ENCODE measurements at places on chromosomes 5 and 9.

DNA sequence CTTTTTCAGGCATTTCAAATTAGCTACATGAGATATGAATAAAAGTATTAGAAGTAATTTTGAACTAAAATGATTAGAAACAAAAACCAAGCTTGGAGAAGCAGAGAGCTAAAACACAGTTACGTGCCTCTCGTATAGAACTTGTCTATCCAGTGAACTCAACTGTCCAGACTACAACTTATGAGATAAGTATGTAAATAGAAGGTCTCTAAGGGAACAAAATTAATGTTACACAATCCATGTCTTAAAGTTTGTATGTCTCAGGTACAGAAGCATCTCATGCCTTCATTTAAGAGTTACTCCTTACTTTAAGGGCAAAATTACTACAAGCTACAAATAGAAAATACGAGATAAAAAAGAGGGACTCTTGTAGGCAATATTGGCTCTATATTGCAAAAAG lies 316.8 kb downstream of the CETN3 start:
- DNase-seq: no peak

GRCh38 chr9:92257327-92257726 lies 36.2 kb downstream of the IARS1 start:
- no peak for DNase-seq

DNA sequence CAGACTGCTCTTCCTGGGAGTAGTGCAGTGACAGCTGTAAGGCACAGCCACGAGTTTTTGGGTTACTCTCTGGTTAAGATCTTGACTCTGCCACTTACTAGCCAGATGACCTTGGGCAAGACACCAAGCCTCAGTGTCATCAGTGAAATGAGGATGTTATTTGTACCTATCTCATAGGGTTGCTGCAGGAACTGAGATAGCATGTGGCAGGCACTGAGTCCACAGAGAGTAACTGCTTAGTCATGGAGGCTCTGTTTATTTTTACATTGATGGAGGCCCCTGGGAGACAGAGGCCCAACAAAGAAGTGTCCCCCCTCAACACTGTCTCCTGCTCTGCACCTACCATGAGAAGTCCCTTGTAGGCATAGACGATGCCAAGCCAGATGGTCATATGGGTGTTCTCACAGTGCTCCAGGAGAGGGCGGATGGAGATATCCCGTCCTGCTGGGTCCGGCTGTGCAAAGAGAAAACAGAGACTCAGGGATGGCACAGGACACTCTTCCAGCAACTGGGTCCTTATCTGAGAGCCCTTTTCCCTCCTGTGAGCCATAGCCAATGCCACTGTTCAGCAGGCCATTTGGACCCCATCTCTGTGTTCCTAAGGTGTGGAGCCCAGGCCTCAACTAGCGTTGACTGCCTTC lies 55.4 kb upstream of the TBC1D2 start:
- DNase-seq: no peak

GRCh38 chr9:137431416-137431931 lies 8.3 kb downstream of the NOXA1 start:
- no peak for DNase-seq

DNA sequence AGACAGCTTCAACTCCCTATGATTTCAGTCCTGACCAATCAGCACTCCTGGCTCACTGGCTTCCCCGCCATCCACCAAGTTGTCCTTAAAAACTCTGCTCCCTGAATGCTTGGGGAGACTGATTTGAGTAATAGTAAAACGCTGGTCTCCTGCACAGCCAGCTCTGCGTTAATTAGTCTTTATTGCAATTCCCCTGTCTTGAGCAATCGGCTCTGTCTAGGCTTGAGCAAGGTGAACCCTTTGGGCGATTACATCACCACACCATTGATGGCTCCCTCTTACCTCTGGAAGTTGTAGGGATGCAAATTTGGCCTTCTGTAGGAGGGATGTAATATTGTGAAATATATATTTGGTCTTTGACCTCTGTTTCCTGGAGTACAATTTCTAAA lies 2.9 kb upstream of the SLC23A1 start:
- no peak for DNase-seq

DNA sequence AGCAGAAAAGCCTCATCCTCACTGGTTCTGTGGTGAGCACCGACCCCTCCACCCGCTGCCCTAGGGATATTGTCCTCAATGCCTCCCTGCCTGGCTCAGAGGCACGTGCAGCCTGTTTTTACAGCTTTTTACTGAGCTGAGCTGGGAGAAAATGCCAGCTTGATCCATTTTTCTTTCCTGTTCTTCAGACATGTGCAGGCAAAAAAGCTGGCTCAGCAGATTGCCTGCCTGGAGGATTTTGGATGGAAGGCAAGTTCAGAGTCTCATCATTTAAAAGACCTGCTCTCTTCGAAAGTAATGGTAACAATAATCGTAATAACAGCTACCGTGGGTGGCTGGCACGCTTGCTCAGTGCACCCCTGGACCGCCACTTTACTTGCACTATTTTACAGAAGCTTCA lies 135.0 kb upstream of the SMIM23 start:
- no peak for DNase-seq

- DNase-seq: no peak
These were observed 3.8 kb upstream of the COL27A1 start for GRCh38 chr9:114151426-114151956.

DNA sequence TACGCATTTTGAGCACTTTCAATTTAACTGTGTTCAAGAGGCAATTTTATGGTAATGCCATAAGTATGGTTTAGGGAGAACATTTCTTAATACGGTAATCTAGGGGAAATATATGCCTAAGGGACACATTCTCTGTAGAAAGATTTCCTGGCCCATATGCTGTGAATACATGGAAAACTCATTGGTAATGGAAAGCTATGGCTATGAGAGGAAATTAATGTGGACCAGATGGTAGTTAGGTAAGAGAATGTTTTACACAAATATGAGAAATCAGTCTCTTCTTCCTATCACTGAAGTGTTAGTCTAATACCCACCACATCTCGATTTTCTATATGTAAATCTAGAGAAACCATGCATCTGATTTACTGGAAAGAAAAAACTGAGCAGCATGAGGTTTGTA lies 105.0 kb downstream of the SEMA6A start:
- DNase-seq: no peak

DNA sequence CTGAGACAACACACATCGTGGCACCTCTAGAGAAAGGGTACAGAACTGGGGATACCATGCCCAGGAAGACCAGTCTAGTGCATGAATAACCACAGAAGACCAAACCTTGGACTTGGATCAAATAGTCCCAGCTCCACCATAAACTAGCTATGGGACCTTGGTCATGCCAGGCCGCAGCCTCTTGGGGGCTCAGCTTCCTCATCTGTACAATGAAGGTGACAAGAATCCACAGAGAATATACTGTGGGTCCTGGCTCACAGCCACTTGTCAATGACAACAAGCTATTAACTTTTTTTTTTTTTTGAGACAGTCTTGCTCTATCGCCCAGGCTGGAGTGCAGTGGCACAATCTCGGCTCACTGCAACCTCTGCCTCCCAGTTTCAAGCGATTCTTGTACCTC lies 3.9 kb downstream of the KYAT1 start:
- no peak for DNase-seq

GRCh38 chr5:117594166-117594565 lies 1019.5 kb upstream of the SEMA6A start:
- no peak for DNase-seq

- DNase-seq: no peak
These were observed 1185.4 kb upstream of the SEMA6A start for GRCh38 chr5:117759849-117760499.

DNA sequence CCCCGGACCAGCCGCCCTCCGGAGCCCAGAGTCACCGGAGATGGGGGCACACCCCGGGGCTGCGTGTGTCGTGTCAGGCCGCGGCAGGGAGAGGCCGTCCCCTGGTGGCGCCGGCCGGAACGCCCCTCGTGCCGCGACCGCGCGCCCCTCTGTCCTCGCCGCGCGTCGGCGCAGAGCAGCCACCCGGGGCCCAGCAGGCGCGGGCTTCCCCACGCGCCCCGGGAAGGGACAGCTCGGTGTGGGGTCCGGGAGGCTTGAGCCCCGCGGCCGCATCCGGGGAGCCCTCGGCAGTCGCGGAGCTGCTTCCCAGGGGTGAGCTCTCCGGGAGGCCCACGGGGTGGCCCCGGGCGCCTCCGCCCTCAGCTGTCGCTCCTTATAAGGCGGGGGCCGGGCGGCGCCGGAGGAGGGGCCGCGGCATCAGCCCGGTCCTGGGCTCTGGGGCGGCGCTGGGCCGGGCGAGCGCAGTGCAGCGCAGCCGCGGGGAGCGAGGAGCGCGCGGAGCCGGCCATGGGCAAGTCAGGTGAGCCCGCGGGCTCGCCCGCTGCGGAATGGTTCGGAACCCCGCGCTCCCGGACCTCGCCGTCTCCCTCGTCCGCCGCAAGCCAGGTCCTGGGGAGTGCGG lies at the start of gene GLIPR2:
TSS of gene GLIPR2 (plus strand) at position 462 of the 622 bp plus-strand sequence. CDS start at position 508, 46 bp downstream.
- DNase-seq: no peak

- no peak for DNase-seq
These were observed 70.9 kb upstream of the KLF9 start for GRCh38 chr9:70485273-70485858.

DNA sequence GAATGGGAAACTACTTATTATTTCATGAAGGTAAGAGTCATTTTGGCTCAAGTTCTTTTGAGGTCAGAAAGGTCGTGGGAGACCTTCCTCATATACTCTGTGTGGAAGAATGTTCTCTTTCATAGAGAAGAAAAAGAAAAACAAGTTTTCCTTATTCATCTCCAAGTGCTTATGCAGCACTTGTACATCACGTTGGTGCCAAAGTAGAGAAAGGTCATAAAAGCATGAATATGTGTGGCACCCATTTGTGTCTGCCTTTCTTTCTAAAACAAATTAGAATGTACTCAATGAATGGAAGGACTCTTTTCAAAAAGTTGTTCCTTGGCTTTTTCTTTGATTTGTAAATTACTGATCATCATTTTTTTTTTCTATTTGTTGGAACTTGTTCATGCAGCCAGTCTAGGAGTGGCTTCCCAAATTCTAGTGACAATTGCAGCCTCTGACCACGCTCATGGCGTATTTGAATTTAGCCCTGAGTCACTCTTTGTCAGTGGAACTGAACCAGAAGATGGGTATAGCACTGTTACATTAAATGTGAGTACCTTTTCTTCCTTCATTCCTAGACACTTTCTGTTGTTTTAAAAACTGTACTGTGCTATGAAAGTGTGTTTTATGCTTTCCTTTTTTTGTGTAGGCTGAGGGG lies 122.4 kb downstream of the ADGRV1 start:
- DNase-seq: no peak

DNA sequence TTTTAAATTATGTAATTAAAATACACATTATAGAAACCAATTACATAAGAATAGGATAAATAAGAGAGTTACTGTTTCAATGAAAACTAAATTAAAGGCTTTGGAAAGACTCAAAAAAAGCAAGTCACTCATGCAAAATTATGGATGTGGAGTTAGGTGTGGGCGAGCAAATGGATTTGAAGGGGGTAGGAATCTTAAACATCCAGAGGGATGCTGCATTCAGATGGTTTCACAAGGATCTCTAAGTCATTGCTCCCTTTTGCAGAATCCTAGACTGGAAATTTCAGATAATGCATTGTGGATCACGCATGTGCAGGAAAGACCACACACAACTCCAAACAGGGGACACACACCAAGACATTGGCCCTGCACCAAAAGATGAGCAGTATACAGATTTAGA lies 57.5 kb downstream of the DRD1 start:
- no peak for DNase-seq

DNA sequence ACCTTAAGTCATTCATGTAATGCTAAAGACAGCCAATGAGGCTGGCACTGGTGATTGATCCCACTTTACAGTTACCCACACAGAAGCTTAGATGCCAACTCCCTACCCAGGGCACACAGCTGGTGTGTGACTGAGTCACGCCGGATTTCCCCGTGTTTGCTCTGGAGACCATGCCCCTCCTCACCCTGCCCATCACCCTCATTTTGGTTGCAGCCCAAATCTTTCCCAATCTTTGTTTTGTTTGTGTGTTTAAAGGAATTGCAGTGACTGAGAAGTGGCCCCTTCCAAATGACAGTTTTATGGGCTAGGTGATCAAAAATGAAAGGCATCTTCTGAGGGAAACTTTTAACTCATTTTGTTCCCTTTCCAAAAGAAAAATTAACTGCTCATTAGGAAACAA lies 10.9 kb downstream of the FBXL7 start:
- no peak for DNase-seq

DNA sequence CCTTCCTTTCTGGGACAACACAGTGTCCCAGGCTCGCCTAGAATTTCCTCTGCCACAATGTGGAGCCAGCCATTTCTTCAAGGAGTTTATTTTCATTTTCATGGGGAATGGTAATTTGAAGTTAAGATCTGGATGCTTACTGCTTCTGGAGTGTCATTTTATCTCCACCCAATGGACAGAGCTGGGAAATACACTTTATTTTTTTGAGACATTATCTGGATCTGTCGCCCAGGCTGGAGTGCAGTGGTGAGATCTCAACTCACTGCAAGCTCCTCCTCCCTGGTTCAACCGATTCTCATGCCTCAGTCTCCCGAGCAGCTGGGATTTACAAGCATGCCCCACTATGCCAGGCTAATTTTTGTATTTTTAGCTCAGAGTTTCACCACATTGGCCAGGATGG lies 12.7 kb upstream of the THG1L start:
- DNase-seq: no peak

- no peak for DNase-seq
These were observed 21.4 kb downstream of the CRB2 start for GRCh38 chr9:123377211-123377971.

- DNase-seq: no peak
These were observed 10.7 kb downstream of the PHYKPL start for GRCh38 chr5:178221853-178222252.

DNA sequence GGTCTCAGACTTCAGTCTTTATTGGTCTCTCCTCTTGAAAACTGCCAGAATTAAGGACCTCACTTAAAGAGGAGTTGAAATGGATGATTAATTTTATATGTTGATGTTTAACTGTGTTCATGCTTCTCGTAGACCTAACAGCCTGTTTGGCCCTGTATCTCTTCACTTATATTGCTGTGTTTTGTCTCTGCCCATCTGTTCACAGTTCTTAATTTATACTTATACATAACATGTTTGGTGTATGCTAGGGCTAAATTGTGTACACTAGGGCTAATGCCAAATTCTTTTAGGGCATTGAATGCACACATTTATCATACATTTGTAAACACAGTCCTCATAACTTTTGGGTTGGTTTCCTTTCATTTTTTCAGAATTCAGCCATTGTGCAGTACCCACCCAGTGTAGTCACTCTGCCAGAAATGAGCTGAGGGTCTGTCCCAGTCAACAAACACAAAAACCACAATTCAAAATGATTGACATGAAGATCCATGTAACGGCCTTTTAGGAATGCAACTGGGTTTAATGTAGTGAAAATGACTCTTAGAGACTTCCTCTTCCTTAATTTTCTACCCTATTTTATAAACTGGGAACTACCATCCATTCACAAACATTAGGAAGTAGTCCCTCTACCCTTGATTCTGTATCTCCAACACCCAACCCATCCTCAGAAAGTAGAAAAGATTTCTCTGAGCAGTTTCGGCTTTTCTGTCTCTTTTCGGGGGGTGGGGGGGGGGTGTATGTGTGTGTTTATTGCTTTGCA lies 668.8 kb upstream of the KLF4 start:
- no peak for DNase-seq

GRCh38 chr5:141492168-141492885 lies 3.4 kb downstream of the PCDHGC5 start:
- DNase-seq: no peak

Data from stimulated activated CD8-positive, alpha-beta memory T cell treated with anti-CD3 and anti-CD28 coated beads, Interleukin-4, amount 100 ng/mL, for 4 hours (primary cell).